GM18507 (cell line): ENCODE measurements at places on chromosomes 6 and 20.
A peak's percentile ranks its signal among the peaks of the same experiment; 100 is the strongest.

DNA sequence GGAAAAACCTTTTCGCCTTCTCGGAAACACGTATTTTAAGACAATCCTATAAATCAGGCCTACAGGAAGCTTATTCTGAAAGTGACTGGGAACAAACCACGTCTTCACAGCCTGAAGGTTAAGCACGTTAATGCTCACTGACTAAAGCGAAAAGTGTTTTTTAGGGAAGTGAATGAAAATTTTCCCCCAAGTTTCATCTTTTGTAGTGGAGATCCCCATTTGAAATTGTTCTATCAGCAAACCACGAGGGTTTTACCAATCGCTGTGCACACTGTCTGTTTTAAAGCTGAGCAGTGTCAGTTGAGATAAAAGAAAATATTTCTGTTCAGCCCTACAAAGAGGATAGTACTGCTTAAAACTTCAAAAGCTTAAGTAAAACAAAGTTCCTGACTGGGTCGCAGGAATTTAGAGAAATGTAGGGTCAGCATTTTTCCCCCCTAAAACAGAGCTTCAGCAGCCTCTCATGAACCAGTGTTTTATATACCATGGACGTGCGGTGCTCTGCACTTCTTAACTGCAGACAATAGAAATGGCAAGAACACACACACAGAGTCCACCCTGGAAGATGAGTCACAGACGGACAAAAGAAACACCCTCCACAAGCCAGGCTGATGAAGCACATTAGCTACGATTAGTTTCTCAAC, 34.9 kb downstream of the SLC22A23 start:
- no peak for DNase-seq

GRCh38 chr6:52263709-52264540, 19.6 kb upstream of the IL17F start:
- peak; percentile 39 for DNase-seq

DNA sequence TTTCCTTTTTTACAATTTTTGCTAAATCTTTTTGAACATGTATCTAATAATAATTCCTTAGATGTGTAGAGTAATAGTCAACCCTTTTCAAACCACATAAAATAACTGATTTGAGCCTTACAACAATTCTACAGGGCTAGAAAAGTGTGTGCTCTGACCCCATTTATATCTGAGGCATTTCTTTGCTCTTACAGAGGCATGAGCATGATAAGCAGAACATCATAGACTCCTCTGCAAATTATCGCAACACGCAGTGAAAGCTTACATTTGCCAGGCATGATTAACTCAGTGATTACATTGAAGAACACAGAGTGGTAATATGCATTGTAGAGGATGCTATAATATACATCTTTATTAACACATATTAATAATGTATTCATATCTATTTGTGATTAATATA, 120.4 kb downstream of the SIM1 start:
- no peak for DNase-seq

- DNase-seq = no peak
Measured at GRCh38 chr6:7773322-7773721, 47.4 kb downstream of the BMP6 start.

DNA sequence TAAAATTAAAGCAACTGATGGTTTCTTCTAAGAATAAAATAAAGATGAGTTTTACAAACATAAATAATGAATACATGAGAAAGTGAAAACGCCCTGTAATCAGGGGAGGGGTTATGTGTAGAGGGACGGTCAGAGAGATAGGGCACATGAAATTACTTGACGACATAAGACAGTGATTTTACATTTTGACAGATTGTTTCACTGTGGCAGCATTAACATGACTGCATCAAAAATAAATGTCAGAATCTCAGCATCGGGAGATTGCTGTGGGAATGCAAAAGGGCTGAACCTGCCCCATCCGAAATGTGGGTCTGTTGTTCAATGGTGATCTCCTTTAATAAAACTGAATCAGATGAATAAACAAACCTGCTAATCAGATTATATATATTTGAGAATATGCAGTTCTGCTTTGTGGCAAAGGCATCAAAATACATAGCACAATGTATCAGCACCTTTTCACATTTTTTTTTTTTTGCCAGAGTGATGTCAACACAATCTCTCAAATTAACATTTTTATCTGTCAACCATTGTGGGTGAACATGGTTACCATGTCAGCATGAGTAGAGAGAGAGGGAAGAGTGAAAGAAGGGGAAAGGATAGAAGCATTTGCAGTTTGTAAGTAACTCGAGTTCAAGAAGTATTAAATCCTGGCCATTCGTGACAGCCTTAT, 177.1 kb upstream of the MAN1A1 start:
- DNase-seq = no peak

GRCh38 chr6:101912311-101912710, 518.8 kb downstream of the GRIK2 start:
- no peak for DNase-seq

DNA sequence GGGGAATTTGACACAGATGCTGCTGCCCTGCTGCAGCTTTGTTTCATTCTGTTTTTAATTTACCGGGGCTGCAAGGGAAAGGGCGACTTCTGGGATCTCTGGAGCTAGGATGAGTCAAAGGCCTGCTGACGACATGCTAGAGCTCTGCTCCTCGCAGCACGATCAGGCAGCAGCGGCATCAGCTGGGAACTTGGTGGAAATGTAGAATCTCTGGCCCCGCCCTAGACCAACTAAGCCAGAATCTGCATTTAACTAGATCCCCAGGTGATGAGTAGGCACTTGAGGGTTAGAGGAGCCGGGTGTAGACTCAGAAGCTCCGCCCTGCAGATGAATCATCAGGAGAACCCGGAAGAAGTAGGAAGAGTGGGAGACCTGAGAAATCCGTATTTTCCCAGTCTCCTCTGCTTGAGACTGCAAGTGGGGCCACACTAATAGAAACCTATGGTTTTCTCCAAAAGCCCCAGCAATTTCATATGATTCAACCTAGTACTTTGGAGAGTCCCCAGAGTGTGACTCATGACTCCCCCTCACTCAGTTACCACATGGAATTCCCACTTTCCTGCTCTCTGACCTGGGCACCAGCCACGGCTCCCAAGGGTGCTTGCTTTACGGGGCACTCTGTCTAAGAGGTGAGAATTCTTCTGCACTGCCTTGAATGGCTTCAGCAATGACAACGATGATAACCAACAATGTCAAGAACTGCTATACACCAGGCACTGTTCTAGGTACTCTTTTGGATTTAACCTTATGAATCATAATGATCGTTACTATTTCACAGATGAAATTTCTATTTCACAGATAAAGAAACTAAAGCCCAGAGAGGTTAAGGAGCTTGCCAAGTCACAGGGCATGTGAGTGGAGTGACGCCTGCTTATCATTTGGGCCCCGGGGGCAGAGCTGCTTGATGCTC, 18.1 kb downstream of the TUBB2B start:
- no peak for DNase-seq

- no peak for DNase-seq
Measured at GRCh38 chr20:25296094-25297093, 48.5 kb downstream of the PYGB start.

- no peak for DNase-seq
Measured at GRCh38 chr6:132131758-132132157, 180.6 kb upstream of the CCN2 start.

- no peak for DNase-seq
Measured at GRCh38 chr20:57379263-57379647, 11.9 kb upstream of the RBM38 start.

- no peak for DNase-seq
Measured at GRCh38 chr20:53829724-53830521, 236.3 kb upstream of the ZNF217 start.

GRCh38 chr20:389220-389619, 8.7 kb downstream of the TRIB3 start:
- no peak for DNase-seq

DNA sequence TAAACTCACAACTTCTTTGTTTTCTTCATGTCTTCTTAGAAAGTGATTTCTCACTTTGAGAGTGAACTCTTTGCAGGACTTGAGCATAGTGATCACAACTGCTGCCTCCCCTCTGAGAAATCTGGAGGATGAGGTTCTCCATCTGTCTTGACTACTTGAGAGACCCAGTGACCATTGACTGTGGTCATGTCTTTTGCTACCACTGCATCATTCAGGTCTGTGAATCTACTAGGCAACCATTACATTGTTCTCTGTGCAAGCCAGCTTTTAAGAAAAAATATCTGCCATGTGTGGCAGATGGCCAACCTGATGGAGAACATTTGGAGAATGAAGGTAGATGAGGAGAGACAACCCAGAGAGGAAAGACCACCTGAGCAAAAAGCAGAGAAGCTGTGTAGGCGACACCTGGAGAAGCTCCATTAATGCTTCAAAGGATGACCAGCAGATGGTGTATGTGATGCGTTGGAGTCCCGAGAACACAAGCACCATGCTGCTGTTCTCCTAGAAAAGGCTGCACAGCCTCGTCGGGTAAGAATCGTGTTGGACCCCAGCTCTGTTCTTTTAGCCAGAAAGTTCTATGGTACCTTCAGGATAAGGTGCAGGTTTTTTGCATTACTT, 25.1 kb upstream of the TRIM26 start:
- no peak for DNase-seq

DNA sequence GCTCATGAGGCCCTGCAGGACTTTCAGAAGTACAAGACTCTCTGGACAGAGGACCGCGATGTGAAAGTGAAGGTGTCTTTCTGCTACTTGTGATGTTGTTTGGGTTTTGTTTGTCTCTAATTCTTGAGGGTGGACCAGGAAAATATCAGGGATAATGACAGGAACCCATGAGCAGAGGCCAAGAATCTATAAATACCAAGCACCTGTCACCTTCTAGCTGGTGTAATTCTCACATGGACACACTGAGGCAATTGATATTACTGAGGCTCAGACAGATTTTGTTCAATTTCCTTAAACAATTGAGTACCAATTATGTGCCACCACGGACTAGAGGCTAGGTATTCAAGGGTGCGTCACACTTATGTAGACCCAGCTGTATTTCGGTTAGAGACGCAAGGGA, 107.9 kb downstream of the DNAH8 start:
- DNase-seq = no peak
